ENCODE measurements at places on chromosomes 3 and 15. TPM values are rescaled to one million over a fixed set of nuclear protein-coding genes. Genes with fewer than 3 reads are reported as not detected.

ZPLD1 gene
- not detected for total RNA-seq

NANOGP8 gene
- total RNA-seq, result not detected

SPTSSB gene
- not detected for total RNA-seq

TFDP2 gene
- total RNA-seq, result 15.9 TPM

FANCD2 gene
- 17.9 TPM for total RNA-seq

GOLGA6A gene
- total RNA-seq, result 0.12 TPM

ISL2 gene
- 4.3 TPM for total RNA-seq

BCHE gene
- total RNA-seq, result 1.0 TPM

MKRN2OS gene
- total RNA-seq, result not detected

ADAMTS17 gene
- total RNA-seq, result 0.09 TPM

CTXND1 gene
- total RNA-seq, result not detected

ILDR1 gene
- total RNA-seq, result not detected

SERINC4 gene
- 0.08 TPM for total RNA-seq

CCR4 gene
- total RNA-seq, result 0.06 TPM

ERC2 gene
- total RNA-seq, result not detected

TMOD2 gene
- total RNA-seq, result 2.0 TPM

BOC gene
- total RNA-seq, result 5.3 TPM

C3orf20 gene
- total RNA-seq, result 0.08 TPM

GABRA5 gene
- 104 TPM for total RNA-seq

C3orf70 gene
- 0.03 TPM for total RNA-seq

CCR1 gene
- total RNA-seq, result not detected

DCBLD2 gene
- 258 TPM for total RNA-seq

CCR5 gene
- not detected for total RNA-seq

GXYLT2 gene
- 1.1 TPM for total RNA-seq

ZMYND10 gene
- 1.1 TPM for total RNA-seq

CD276 gene
- total RNA-seq, result 76.1 TPM

OXNAD1 gene
- 9.6 TPM for total RNA-seq

SHC4 gene
- 0.92 TPM for total RNA-seq

TF gene
- 0.91 TPM for total RNA-seq

CCDC71 gene
- 11.6 TPM for total RNA-seq

ITIH1 gene
- not detected for total RNA-seq

SMCO1 gene
- not detected for total RNA-seq

CPEB1 gene
- total RNA-seq, result 3.3 TPM
